ENCODE measurements at places on chromosomes 3 and 15. TPM values are rescaled to one million over a fixed set of nuclear protein-coding genes. Genes with fewer than 3 reads are reported as not detected.

GRCh38 chr3:53162672-53163443 is 1.8 kb downstream of the PRKCD start:
- DNase-seq = no peak

DNA sequence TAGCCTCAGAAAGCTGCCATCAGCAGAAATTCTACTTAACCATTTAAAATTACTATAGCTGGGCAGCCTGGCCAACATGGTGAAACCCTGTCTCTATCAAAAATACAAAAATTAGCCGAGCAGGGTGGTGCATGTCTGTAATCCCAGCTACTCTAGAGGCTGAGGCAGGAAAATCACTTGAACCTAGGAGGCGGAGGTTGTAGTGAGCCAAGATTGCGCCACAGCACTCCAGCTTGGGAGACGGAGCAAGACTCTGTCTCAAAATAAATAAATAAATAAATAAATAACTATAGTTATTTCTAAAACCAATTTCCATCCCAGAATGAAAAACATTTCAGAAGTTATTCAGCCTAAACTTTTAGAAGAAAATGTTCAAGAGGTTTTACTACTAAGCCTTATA is 25.1 kb downstream of the LRRFIP2 start:
- no peak for DNase-seq

DNA sequence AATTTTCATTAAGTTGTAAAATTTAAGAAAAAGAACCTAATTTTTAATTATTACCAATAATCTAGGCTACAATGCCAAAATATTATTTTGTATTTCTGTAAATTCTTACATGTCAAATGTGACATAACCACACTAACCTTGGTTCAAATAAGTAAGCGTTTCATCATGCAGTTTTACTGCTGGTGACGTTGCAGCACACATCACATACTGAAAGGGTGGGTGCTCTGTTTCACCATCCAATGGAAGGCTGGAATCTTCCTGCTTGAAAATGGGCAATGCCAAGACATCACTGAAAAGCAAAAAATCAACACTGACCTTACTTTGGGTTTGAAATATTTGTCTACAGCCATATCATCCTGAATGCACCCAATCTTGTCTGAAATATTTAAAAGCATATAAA is 14.8 kb downstream of the UBP1 start:
- DNase-seq = no peak

GRCh38 chr3:107633327-107634098 is 110.8 kb downstream of the BBX start:
- DNase-seq = no peak

GRCh38 chr3:71601811-71602210 is 18.3 kb upstream of the FOXP1 start:
- DNase-seq = no peak

DNA sequence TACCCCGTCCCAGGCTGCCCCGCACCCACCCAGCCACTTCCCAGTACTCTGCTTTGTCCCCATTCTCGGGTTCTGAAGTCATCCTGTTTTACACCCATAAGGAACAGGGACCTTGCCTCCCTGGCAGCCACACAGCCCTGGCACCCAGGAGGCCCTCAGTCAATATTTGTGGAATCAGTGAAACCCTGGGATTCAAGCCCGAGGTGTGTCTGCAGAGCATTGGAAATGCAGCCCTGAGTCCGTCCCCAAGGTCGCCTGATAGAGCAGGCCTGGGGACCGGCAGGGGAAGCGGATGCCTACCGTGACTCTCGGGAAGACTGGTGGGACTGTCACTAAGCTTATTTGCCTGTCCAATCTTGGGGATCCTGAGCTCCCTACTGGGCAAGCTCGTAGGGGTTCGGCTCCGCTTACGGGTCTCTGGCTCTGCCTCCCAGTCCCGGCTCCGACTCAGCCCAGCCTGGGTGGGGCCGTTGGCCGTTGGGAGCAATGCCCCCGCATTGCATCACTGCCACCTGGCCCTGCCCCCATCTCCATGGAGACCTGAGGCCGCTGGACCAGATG is 64.4 kb upstream of the TAMM41 start:
- DNase-seq = no peak

GCNT3 gene
- not detected for total RNA-seq

ATG7 gene
- 24.6 TPM for total RNA-seq

CELF6 gene
- 4.6 TPM for total RNA-seq

TM2D3 gene
- 22.7 TPM for total RNA-seq

C2CD4A gene
- total RNA-seq = not detected

All from Karpas-422 (cell line).